ENCODE measurements at places on chromosomes 3 and 15. TPM values are rescaled to one million over a fixed set of nuclear protein-coding genes. Genes with fewer than 3 reads are reported as not detected.

The LRRC2 gene
- total RNA-seq = 5.9 TPM

The P2RY1 gene
- 8.8 TPM for total RNA-seq

The GOLGA8R gene
- 1.6 TPM for total RNA-seq

The ZPLD1 gene
- total RNA-seq = not detected

The CD200 gene
- 57.6 TPM for total RNA-seq

The PPARG gene
- 1.3 TPM for total RNA-seq

The MEGF11 gene
- total RNA-seq = 3.8 TPM

The EFCAB12 gene
- total RNA-seq = 0.94 TPM

The GPR149 gene
- total RNA-seq = 1.9 TPM

The KNG1 gene
- total RNA-seq = not detected

The TTLL3 gene
- 60.1 TPM for total RNA-seq

The INAFM2 gene
- total RNA-seq = 10.3 TPM

The CLDN18 gene
- total RNA-seq = not detected

The GALNT15 gene
- 5.0 TPM for total RNA-seq

The MASP1 gene
- 59.8 TPM for total RNA-seq

The FES gene
- total RNA-seq = 3.1 TPM

The SCN5A gene
- 1.3 TPM for total RNA-seq

The ARHGAP11A gene
- 15.3 TPM for total RNA-seq

The CHST13 gene
- not detected for total RNA-seq

The LRRC49 gene
- 201 TPM for total RNA-seq

The DNASE1L3 gene
- total RNA-seq = not detected

The ATP2B2 gene
- 109 TPM for total RNA-seq

The IL17RD gene
- total RNA-seq = 63.5 TPM
